ENCODE measurements at places on chromosomes 3 and 15. TPM values are rescaled to one million over a fixed set of nuclear protein-coding genes. Genes with fewer than 3 reads are reported as not detected.
A peak's percentile ranks its signal among the peaks of the same experiment; 100 is the strongest.

Gene SLC9A9
- 15.2 TPM for total RNA-seq

Gene CKMT1B
- 0.32 TPM for total RNA-seq

- no peak for ATAC-seq
Observed at GRCh38 chr3:183272791-183273190, 19.7 kb downstream of the B3GNT5 start.

- ATAC-seq: no peak
Observed at GRCh38 chr3:31225923-31226322, 306.8 kb upstream of the STT3B start.

- ATAC-seq: no peak
Observed at GRCh38 chr3:69659180-69659910, 79.9 kb upstream of the MITF start.

DNA sequence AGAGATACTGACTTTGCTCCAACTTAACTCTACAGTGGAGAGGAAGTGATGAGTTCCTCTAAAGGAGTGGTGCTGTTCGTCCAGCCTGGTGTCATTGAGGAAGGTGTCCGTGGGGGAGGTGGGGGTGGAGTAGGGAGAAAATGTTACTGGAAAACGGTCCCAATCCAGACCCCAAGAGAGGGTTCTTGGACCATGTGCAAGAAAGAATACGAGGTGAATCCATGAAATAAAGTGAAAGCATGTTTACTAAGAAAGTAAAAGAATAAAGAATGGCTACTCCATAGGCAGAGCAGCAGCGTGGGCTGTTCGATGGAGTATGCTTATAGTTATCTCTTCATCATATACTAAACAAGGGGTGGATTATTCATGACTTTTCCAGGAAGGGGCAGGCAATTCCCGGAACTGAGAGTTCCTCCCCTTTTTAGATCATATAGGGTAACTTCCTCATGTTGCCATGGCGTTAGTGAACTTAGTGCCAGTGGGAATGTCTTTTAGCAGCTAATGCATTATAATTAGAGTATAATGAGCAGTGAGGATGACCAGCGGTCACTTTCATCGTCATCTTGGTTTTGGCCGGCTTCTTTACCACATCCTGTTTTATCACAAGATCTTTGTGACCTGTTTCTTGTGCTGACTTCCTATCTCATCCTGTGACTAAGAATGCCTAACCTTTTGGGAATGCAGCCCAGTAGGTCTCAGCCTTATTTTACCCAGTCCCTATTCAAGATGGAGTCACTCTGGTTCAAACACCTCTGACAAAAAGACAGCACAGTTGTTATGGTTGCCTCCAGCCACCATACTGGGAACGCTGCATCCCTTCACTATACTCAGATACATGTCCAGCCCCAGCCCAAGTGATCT, 38.6 kb downstream of the CLEC3B start:
- ATAC-seq: peak; percentile 84

GRCh38 chr3:105686278-105686897, 182.4 kb downstream of the CBLB start:
- ATAC-seq: no peak

DNA sequence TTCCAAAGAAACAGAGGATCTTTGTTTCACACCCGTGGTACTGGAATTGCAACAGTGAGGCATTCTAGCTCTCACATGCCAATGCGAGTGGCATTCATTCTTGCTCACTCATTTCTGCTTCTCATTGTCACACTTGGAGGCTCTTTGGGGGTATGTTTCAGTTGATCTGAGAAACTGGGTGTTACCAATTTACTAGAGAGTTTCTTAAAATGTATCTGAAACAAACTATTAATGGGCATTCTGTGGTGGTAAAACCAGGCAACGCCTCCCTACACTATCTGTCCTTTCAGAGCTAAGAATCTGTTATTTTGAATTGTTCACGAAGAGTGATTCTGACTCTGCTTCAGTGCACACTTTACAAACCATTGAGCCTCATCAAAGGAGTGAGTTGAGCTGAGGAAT, 140.6 kb upstream of the BHLHE40 start:
- no peak for ATAC-seq

- ATAC-seq: no peak
Observed at GRCh38 chr3:106929081-106929480, 448.2 kb upstream of the CCDC54 start.

- ATAC-seq: no peak
Observed at GRCh38 chr15:64982472-64982871, 7.2 kb downstream of the SPG21 start.

DNA sequence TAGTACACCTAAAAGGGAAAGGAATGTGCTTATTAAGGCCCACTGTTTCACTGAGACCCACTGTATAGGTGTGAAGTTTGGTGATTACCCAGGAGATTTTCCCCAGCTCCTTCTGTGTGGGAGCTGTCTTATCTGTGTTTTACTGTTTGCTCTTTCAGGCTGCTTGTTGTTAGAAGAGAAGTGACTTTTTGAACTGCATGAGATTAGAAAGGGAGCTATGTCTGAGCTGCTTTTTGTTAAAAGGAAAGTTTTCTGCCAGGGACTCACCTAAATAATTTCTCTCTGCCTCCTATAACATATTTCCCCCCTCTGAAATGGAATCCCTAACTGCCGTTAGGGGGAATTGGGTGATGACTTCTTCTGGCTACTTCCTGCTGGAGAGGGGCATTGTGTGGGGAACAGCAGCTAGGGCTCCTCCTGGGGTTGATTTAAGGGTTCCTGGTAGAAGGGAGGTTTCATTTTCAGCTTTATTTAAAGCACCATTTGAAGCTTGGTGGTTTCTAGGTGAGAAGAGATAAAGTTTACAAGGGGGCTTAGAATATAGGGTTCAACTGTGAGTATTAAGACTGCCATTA, 77.1 kb upstream of the ATP11B start:
- no peak for ATAC-seq

Data from activated T-helper 17 cell treated with anti-CD3 and anti-CD28 coated beads, Interleukin-2, amount 50 U/mL, for 72 hours (primary cell).